Ascending aorta (tissue), 2 donors: ENCODE measurements at places on chromosomes 4 and X.

DNA sequence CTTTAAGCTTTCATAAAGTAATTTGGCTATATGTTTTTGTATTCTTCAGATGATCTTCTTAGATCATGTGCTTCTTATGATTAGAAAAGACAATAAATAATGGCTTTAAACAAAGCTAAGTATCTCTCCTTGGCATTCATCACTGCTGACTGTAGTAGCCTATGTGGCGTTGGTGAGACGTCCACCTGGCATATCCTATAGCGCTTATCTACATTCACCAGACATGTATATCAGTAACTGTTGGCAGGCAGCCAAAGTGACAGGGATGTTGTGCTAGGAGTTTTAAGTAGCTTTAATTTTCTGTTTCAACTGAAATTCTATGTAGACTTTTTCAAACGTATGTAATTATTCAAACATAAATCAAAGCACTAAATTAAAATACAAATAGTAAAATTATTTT lies 276.4 kb downstream of the IL15 start:
- DNase-seq = no peak

DNA sequence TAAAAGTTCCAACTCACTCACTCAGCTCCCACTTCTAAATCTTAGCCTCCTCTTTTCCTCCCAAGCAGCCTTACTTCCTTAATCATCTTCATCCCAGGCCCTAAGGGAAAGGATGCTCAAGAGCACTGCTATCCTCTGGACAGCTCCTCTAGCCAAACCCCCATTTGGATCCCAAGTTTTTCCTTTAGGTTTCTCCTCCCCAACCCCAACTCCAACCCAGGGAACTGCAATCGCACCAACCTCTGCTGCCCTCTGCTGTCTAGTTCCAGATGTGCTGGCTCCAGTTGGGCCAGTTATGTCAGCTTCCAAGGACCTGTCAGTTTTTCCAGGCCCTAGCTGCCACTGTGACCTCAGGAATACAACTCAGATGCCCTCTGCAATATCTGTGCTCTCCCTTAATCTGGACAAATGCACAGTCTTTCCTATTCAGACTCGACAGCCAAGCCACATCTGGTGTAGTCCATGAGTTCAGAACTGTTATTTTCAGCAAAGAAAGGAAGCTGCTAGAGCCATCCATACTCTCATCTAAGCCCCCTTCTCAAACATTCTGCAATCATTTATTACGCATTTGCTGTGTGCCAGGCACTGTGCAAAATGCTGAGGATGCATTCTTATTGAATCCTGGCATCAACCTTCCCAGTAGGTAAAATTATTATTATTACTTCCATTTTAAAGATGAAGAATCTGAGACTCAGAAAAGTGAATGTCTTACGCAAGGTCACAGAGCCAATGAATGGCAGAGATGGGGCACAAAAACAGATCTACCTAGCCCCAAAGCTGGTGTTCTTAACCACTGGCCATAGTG lies 12.3 kb upstream of the XPNPEP2 start:
- DNase-seq = no peak

GRCh38 chrX:148815218-148815961 lies 315.0 kb downstream of the AFF2 start:
- DNase-seq = no peak

DNA sequence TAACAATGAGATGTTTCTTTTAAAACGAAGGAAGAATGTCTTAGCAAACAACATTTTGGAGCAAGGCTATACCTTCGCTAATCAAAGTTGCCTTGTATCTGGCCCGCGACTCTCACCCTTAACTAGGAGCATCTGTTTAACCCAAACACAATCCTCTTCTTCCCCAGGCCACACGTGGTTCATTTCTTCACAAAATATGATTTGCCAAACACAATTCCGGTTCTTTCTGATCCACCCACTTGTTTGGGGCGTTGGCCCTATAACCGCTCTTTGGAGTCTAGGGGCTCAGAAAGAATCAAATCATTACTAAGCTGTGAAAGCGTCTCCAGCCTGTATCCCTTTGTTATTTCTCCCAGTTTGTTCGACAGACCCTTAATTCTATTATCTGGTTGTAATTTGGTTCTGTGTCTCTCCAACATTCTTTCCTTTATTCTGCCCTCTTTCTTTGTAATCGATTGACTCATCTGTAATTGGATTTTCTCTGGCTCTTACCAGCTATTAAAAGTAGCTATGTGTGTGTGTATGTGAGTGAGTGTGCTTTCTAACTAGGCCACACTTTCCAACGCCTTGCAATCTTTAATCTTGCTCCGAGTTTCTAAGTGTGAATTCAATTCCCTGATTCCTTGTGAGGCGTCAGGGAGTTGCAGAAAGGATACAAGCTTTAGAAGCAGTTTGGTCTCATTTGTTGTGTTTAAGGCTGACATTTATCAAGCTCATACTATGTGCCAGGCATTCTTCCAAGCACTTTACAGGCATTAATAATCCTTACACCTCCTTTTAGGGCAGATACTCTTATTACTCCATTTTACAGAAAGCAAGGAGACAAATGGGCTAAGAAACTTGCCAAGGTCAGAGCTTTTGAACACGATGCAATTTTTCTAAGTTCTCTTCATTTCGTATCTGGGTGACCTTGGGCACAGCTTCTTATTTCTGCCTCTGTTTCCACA lies 138.6 kb upstream of the CPEB2 start:
- DNase-seq = no peak

DNA sequence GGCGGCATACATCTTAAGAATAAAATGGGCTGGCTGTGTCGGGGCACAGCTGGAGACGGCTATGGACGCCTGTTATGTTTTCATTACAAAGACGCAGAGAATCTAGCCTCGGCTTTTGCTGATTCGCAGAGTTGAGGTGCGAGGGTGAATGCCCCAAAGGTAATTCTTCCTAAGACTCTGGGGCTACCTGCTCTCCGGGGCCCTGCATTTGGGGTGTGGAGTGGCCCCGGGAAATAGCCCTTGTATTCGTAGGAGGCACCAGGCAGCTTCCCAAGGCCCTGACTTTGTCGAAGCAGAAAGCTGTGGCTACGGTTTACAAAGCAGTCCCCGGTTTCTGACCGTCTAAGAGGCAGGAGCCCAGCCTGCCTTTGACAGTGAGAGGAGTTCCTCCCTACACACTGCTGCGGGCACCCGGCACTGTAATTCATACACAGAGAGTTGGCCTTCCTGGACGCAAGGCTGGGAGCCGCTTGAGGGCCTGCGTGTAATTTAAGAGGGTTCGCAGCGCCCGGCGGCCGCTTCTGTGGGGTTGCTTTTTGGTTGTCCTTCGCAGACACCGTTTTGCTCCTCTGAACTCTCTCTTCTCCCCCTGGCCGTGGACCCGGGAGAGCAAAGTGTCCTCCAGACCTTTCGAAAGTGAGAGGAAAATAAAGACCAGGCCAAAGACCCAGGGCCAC lies 1.9 kb downstream of the SHOX start:
- no peak for DNase-seq
